ENCODE measurements at places on chromosomes 1 and 21. TPM values are rescaled to one million over a fixed set of nuclear protein-coding genes. Genes with fewer than 3 reads are reported as not detected.

The DMRTA2 gene
- not detected for total RNA-seq

The SIM2 gene
- not detected for total RNA-seq

The MYOG gene
- total RNA-seq, result not detected

The KRTAP20-2 gene
- total RNA-seq, result not detected

The DCDC2B gene
- total RNA-seq, result not detected

The SPRR2A gene
- total RNA-seq, result not detected
